AML-193 (cell line): ENCODE measurements at places on chromosomes 11 and 22.

GRCh38 chr11:9013373-9013772 is 9.6 kb upstream of the NRIP3 start:
- DNase-seq: no peak

DNA sequence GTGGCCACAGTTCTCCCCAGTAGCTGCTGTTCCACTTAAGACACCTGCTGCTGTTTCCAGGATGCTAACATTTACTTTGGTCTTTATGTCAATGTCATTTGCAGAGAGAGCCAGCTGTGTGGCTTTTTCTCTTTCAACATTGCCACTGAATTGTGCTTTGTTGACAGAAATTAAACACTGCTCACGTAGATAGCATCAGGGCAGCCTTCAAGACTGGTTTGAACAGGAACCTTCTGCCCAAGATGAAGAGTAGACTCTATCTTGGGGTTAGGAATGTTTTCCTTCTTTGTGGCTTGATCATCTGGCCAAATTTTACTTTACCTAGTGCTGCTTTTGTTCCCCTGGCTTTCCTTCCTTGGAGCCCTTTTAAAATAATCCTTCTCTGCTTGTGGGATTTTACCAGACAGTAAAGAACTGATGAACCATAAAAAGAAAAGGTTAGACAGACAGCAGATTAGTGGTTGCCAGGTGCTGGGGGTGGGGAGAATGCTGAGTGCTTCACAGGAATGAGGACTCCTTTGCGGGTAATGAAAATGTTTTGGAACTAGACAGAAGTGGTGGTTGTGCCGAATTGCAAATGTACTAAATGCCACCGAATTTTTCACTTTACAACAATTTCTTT is 22.7 kb upstream of the XBP1 start:
- DNase-seq: no peak

DNA sequence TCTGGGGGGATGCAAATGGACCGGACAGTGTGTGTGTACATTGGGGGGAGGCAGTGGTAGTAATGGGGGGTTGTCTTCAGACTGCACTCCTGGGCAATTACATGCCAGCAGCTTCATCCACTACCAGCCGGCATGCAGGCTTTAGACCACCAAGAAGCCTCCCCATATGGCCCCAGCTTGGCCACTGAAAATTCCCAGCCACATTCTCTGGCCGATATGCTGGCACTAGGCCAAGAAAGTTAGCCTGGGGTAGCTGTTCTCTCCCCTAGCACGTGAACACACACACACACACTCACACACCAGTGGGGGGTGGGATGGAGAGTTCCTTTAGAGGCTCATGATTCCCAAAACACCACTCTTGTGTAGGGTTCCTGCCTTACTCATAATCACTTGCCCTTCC is 3.6 kb upstream of the ROBO3 start:
- DNase-seq: no peak

- DNase-seq: no peak
These were observed 29.2 kb downstream of the IL10RA start for GRCh38 chr11:118015385-118015841.

GRCh38 chr11:132062541-132062940 is 692.1 kb downstream of the NTM start:
- DNase-seq: no peak

- no peak for DNase-seq
These were observed 28.6 kb upstream of the LDHA start for GRCh38 chr11:18365741-18366140.

DNA sequence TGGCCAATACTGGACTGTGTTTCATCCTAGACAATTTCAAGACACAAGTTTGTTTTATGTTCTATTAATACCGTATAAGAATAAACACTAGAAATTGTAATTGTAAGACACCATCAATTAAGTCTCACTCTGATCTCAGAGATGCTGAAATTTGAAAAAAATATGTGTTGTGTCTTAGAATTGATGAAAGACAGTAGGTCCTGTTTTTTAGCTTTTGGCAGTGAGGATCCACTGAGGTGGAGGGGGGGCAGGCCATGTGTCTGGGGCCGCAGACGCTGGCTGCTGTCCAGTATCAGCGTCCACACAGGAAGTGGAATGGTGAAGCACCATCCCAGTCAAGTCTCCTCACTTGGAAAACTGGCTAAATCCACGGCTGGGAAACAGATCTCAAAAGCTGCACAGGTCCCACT is 22.5 kb upstream of the ALG8 start:
- DNase-seq: no peak

DNA sequence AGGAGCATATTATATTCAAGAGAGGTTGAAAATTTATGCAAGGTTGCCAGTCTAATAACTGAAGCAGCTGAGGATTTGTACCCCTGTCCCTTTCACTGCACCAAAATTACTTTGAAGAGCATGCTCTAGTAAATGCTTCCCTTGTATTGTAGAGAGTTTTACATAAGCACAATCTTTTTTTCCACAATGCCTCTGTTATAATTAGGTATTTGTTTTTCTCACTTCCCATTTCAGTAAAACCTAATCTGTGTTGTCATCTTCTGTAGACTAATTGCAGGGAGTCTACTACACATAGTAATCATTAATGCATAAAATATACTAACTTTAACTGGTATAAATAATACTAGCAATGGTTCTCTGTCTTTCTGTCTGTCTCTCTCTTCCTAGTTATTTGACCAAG is 718.4 kb upstream of the ANO5 start:
- DNase-seq: no peak

DNA sequence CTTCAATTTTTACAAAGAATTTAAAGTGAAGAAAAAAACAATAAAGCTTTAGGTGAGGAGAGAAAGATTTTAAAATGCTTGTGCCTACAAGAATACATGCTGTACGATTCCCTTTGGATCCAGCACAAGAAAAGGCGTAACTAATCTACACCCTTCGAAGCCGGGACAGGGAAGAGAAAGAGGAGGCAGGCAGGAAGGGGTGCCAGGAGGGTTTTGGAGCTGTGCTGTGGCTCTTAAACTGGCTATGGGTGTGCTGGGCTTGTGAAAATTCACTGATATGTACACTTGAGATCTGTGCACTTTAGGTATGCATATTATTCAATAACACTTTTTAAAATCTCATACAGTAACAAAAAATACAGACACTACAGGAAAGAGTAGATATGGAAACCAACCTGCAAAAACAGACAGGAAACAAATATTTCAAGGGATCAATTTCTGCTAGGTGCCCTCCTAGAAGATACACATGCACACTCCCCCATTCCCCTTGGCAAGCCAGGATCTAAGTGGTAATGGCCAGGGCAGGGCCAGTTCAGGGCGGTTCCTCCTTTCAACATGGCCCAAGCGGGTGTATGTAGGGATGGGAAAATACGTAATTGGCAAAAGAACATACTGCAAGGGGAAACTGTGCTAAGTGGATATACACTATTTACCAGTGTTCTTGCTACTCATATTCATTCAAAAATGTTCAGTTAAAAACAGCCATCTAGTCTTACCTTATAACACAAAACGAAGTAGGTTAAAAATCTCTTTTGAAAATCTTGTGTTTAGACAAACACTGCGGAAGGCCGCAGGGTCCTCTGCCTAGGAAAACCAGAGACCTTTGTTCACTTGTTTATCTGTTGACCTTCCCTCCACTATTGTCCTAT is 54.2 kb downstream of the PACSIN2 start:
- no peak for DNase-seq

- DNase-seq: no peak
These were observed 2.0 kb upstream of the APOBEC3A start for GRCh38 chr22:38955250-38955905.

DNA sequence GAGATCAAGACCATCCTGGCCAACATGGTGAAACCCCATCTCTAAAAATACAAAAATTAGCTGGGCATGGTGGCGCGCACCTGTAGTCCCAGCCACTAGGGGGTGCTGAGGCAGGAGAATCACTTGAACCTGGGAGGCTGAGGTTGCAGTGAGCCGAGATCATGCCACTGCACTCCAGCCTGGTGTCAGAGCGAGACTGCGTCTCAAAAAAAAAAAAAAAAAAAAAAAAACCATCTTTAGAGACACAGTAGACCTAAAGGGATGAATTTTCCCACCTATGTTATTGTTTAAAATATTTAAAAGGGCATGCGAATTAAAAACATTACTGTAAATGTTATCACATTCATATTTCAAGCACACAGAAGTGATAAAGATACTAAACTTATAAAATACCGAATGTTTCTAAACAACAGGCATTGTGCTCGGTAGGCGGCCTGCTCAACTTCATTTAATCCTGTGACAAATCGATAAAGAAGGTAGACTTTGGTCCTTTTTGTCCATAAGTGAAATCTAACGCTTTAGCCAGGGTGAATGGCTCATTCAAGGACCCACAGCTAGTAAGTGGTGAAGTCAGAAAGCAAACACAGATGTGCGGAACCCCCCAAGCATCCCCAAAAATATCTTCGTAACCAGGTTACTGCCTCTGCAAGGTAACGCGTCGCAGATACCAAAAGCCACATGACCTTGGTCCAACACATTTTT is 16.1 kb downstream of the NCAPD3 start:
- DNase-seq: no peak

- DNase-seq: no peak
These were observed 107.0 kb downstream of the PPP6R3 start for GRCh38 chr11:68567553-68567952.

DNA sequence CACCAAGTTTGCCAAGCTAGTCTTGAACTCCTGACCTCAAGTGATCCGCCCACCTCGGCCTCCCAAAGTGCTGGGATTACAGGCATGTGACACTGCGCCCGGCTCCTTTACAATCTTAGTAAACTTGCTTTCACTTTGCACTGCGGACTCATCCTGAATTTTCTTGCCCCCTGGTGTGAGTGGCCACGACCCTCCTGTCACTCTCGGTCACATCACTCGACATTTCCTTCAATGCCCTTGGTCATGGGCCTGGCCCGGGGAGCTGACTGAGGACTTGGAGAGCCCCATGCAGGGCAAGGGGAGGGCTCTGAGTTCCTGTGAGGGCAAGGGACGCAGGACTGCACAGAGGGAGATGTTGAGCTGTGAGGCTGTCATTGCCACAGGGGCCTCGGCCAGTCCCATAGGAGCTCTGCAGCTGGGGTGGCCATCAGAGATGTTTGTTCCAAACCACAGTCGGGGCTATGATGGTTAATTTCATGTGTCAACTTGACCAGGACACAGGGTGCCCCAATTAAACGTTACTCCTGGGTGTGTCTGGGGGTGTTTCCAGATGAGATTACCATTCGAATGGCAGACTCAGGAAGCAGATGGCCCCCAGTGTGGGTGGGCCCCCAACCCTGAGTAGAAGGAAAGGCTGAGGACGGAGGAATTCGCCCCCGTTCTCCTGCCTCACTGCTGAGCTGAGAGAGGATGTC is 21.2 kb downstream of the A4GALT start:
- DNase-seq: no peak

GRCh38 chr11:1455032-1455762 is 31.4 kb downstream of the MOB2 start:
- DNase-seq: no peak

- DNase-seq: no peak
These were observed 37.8 kb upstream of the SORL1 start for GRCh38 chr11:121414141-121414913.

- no peak for DNase-seq
These were observed 689 bp upstream of the TMEM126A start for GRCh38 chr11:85647078-85647477.

DNA sequence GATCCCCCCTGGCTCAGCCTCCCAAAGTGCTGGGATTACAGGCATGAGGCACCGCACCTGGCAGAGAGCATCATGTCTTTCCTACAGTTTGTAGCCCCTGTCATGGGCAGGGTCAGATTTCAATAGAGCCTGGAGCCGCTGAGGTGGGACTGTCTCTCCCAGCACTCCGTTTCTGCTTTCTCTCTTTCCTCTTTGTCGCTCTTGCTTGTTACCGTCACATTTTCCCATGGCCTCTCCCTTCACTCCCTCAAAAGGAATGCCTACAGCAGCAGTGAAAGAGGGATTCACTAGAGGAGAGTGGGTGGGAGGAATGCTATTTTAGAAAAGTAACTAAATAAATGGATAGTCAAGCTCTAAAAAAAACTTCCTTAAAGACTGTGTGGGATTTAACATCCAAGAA is 136.7 kb upstream of the TTC12 start:
- DNase-seq: no peak

GRCh38 chr22:38963872-38964271 is 6.5 kb downstream of the APOBEC3A start:
- DNase-seq: no peak

DNA sequence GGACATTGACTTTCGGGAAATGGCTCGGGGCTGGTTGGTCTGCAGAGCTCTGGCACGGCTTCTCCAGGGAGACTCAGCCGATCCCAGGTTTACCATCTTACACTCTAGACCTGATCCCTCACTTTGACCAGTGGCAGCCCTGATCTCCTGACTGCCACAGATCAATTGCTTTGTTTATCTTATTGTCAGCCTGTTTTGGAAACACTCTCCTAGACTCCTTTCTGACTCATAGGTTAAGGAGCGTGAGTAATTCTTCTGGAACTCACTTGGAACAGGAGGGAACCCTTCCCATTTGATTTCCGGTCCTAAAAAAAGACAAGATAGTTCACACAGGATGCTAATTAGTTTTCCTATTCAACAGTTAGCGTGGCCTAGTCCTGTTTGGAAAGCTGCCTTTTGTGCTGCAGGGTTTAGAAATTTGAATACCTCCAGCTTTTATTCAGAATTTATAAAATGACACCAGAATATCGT is 16.0 kb upstream of the BMAL1 start:
- no peak for DNase-seq

DNA sequence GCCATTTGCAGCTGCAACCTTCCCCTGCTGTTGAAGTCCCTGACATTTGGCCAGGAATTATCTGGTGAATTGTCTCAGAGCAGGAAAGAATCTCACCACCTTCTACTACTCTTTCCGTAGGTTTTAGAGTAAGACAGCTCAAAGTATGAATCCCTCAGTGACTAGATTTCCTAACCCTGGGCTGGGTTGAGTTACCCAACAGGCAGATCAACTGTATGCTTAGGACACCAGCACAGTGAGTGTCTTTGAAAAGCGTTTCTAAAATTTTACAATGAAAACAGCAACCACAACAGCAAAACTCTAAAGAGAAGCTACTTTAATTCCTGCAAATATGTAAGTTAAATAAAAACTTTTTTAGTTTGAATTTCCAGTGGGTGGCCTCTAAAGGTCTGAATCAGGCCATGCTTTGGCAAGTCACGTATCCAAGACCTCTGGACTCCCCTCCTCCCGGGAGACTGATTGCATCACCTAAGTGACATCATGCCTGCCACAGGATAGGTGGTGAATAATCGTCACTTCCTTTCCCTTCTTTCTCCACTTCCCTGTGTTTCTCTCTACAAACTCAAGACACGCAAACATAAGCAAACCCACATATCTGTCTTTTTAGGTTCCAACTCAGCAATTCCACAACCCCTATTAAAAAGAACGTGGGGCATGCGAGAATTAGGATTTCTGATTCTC is 7.8 kb downstream of the OR8B12 start:
- no peak for DNase-seq

GRCh38 chr11:776561-777287 is 563 bp downstream of the GATD1 start:
- DNase-seq: no peak

GRCh38 chr11:62543680-62544444 is 2.7 kb downstream of the AHNAK start:
- no peak for DNase-seq

DNA sequence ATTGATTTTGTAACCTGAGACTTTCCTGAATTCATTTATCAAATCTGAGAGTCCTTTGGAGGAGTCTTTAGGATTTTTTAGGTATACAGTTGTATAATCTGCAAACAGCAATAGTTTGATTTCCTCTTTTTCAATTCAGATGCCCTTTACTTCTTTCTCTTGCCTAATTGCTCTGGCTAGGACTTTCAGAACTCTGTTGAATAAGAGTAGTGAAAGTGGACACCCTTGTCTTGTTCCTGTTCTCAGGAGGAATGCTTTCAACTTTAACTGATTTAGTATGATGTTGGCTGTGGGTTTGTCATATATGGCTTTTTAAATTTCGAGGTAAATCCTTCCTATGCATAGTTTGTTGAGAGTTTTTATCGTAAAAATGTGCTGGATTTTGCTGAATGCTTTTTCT is 227.4 kb downstream of the CSNK2A3 start:
- DNase-seq: no peak
